ENCODE measurements at places on chromosomes 12 and 14.

GRCh38 chr14:100747021-100747586 lies 20.4 kb downstream of the DLK1 start:
- no peak for DNase-seq

- no peak for DNase-seq
These were observed 2.2 kb upstream of the EML1 start for GRCh38 chr14:99790978-99791376.

- no peak for DNase-seq
These were observed 6.2 kb upstream of the SLC15A4 start for GRCh38 chr12:128829861-128830504.

DNA sequence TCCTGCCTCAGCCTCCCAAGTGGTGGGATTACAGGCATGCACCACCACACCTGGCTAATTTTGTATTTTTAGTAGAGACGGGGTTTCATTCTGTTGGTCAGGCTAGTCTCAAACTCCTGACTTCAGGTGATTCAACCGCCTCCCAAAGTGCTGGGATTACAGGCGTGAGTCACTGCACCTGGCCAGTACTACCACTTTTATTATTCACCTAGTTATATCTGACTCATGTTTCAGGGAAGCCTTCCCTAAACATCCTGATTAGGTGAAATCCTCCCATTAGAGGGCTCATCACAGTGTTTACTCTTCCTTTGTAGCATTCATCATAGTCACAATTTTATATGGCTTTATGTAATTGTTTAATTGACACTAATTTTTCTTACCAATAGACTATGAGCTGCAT lies 295.3 kb upstream of the SOX5 start:
- DNase-seq, result no peak

- no peak for DNase-seq
These were observed 59.4 kb downstream of the ITPK1 start for GRCh38 chr14:93056166-93056839.

DNA sequence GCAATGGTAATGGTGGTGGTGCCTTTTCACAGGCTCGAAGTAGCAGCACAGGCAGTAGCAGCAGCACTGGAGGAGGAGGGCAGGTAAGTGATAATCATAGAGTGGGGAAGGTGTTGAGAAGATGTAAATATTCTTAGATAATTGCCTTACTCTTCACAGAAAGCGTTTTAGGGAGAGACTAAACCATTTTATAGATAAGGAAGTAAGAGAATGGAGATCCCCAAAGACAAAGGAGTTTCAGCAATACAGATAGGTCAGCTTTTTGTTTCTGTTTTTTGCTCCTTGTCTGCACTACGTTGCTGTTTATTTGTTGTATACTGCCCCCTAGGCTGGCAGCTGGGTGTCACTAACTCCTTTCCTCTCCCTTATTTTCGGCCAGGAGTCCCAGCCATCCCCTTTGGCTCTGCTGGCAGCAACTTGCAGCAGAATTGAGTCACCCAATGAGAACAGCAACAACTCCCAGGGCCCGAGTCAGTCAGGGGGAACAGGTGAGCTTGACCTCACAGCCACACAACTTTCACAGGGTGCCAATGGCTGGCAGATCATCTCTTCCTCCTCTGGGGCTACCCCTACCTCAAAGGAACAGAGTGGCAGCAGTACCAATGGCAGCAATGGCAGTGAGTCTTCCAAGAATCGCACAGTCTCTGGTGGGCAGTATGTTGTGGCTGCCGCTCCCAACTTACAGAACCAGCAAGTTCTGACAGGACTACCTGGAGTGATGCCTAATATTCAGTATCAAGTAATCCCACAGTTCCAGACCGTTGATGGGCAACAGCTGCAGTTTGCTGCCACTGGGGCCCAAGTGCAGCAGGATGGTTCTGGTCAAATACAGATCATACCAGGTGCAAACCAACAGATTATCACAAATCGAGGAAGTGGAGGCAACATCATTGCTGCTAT lies 2.0 kb downstream of the SP1 start:
- no peak for DNase-seq

GRCh38 chr12:9364224-9365176 lies 156.3 kb upstream of the PZP start:
- DNase-seq, result peak; percentile 34

DNA sequence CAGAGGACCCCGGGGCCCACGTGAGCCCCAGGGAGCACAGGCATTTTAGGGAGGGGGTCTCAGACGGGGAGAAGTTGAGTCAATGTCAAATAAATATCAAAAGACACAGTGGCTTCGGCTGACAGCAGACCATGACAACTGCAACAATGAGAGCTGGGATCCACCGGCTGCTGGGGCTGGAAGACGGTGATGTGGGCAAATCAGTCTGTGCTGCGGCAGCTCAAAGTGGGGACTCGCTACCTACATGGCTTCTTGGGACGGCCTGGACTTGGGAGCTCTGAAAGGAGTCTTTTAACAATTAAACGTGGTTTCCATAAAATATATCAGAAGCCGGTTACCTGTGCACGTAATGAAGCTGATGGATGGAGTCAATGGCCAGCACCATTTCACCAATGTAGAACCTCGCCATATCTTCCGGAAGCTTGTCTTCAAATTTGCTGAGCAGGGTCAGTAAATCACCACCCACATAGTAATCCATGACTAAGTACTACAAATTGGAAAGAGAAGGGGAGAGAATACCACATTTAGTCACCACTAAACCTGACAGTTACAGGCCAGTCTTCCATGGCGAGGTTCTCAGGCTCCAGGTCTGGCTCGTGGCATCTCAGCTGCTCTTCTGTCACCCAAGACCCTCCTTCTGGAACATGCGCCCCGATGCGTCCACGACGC lies 58.0 kb downstream of the CDC42BPB start:
- DNase-seq, result no peak

DNA sequence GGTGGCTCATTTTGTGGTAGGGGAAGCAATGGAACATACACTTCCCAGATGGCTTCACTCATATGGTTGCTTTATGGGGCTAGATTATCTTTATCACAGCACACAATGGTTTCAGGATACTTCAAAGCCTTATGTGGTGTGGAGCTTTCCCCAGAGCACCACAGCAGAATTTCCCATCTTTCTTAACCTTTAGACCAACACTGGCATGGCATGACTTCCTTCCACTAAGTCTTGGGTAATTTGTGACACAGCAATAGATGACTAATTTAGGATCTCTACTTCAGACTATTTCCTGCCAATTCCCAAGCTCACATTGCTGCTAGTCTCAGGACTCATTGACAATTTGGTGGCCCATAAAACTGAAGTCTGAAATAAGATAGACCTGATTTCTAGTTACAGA lies 36.9 kb upstream of the DCN start:
- no peak for DNase-seq

DNA sequence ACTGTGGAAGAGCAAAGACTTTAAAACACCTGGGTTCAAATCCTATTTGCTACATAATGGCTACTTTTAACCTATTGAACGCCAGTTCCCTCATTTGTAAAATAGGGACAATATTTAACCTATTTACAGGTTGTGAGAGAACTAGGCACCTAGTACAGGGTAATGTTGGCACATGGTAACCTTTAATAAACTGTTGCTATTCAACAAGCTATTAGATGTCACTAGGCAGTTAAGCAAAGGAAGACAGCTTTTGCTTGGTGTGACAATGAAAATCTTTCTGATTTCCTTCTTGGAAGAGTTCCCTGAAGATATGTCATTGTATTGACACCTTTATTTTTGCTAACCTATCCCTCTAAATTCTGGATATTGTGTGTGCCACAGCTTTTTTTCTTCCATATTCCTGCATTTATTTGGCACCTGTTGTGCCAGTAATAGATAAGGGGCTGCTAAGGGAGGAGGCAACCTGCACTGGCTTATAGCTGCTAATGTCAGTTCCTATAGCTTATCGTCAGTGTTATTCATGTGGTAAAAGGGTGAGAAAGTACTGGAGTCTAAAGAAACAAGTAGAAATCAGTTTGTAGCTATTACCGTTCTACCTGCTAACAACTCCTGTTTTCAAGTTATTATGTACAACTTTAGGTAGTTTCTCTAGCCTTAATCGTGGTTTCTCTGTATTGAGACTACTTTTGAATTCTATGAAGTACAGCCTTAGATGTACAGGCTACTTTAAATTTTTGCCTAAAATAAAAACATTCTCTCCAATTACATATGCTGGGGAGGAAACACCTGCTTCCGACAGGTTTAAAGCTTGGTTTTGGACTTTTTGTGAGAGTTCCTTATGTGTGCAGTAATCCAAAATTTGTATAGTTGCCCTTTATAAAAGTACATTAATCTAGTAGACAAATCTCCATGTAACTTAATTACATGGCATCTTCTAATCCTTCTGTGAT lies 24.3 kb downstream of the HIF1A start:
- DNase-seq, result peak; percentile 9

DNA sequence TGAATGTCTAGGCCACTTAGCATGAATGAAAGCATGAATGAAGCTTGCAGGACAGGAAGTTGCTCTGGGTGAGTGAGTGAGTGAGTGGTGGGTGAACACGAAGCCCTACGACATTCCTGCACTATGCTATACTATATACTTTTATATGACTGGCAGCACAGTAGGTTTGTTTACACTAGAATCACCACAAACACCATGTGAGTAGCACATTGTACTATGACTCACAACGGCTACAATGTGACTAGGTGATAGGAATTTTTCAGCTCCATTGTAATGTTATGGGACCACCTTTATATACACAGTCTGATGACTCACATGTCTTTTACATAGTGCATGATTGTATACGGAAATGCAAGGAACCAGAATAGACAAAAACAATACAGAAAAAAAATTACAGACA lies 1480.2 kb downstream of the AACS start:
- DNase-seq, result no peak

GRCh38 chr12:110314308-110314707 lies 33.3 kb downstream of the ATP2A2 start:
- no peak for DNase-seq

DNA sequence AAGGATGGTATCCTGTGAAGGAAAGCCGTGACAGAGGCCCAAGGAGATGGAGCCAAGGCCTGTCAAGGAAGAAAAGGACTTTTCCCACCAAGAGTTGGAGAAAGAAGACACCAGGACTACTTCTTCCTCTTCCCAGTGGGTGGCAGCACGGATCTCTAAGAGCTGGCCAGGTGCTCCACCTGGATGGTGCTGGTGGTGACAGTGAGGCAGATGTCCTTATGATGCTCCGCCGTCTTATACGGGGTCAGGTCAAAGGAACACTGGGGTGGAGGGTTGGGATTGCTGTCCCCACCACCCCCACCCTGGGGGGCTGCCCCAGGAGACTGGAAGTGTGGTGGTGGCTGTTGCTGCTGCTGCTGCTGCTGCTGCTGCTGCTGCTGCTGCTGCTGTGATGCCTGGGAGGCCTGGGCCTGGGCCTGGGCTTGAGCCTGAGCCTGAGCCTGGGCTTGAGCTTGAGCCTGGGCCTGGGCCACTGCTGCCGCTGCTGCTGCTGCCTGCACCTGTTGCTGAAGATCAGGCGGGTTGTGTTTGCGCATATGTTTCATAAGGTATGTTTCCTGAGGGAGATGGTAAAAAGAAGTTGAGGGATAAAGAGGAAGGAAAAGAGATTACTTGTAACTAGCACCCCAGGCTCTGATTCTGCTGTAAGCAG lies 4.8 kb upstream of the ING4 start:
- DNase-seq, result no peak

GRCh38 chr14:94439453-94440057 lies 13.0 kb downstream of the SERPINA11 start:
- DNase-seq, result no peak

DNA sequence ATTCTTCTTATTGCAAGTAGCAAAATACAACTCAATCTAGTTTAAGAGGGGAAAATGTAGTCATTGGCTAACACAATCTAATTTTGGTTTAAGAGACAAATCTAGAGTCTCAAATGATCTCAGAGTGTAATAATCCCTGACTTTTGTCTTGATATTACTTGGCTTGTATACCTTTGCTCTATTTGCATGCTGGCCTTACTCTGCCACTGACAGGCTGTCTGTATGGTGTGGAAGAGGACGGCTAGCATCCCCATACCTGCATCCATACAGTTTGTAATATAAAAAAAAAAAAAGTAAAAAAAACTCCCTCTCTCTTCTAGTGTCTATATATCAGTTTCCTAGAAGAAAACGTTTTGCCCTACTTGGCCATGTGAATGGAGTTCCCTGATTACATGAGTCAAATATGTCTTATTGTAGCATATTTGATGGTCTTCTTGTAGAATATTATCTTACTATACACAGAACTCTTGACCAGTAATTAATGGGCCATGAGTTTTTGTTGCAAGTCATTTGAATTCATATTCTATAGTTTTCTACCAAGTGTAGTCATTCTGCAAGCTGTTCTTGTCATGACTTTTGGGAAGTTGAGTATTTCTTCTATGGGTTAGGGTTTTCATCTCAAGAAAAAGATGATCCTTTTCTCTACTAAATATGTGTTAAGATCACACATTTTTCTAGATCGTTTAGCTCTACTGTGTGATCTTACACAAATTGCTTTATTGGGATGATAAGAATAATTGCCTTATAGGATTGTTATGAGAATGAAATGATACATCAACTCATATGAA lies 8.2 kb downstream of the HIF1A start:
- DNase-seq, result no peak

GRCh38 chr14:55454264-55455002 lies 14.0 kb upstream of the TBPL2 start:
- DNase-seq, result peak; percentile 78

DNA sequence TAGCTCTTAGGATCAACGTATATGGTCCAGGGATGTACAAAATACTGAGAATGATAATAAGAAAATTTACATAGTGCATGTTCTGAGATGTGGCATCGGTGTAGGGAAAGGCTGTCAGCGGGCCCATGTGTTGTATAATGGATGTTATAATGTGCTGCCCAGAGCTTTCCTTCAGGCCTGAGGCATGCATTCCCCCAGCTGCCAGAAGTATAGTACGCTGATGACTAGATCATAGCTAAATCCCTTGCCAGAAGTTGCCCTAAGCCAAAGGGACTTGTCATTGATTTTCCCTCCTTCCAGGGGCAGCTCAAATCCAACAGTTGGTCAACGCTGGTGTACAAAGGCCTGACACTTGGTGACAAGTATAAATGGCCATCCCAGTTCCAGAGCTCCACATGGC lies 6.5 kb upstream of the OR11G2 start:
- no peak for DNase-seq

- no peak for DNase-seq
These were observed 659.8 kb downstream of the VRK1 start for GRCh38 chr14:97456958-97457357.

DNA sequence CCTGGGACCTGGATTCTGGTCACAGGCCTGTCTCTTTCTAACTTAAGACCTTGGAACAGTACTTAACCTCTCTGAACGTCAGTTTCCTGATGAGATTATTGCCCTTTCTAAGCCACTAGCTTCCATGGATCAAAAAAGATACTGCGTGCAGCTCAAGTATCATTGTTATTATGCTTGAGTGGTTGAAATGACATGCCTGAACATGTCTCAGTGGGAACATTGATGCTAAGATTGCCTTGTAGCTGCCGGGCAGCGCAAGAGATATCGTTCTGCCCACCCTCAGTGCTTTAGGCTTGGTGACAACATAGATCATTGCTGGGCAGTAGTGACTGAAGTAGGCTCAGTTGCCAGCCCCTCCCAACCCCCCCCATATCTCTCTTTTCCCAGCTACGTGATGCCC lies 131.9 kb downstream of the SMOC1 start:
- peak; percentile 22 for DNase-seq
